ENCODE measurements at places on chromosomes 7 and 10. TPM values are rescaled to one million over a fixed set of nuclear protein-coding genes. Genes with fewer than 3 reads are reported as not detected.

C10orf105 gene
- not detected for total RNA-seq

TNS3 gene
- 17.8 TPM for total RNA-seq

AZGP1 gene
- 17.1 TPM for total RNA-seq

GRCh38 chr10:649445-649797 is 40.0 kb downstream of the DIP2C start:
- no peak for DNase-seq

DNA sequence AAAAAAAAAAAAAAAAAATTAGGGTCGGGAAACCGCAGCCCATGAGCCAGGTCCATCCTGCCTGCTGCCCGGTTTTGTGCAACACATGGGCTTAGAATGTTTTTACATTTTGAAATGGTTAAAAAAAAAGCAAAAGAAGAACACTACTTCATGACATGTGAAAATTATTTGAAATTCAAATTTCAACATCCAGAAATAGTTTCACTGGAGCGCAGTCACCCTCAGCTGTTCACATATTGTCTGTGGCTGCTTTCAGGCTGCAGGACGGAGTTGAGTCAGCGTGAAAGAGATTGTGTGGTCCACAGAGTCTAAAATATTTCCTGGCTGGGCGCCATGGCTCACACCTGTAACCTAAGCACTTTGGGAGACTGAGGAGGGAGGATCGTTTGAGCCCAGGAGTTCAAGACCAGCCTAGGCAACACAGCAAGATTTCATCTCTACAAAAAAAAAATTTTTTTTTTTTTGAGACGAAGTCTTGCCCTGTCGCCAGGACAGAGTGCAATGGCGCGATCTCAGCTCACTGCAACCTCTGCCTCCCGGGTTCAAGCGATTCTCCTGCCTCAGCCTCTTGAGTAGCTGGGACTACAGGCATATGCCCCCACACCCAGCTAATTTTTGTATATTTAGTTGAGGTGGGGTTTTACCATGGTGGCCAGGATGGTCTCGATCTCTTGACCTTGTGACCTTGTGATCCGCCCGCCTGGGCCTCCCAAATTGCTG is 63.9 kb upstream of the ECHDC3 start:
- DNase-seq, result peak; percentile 55

DNA sequence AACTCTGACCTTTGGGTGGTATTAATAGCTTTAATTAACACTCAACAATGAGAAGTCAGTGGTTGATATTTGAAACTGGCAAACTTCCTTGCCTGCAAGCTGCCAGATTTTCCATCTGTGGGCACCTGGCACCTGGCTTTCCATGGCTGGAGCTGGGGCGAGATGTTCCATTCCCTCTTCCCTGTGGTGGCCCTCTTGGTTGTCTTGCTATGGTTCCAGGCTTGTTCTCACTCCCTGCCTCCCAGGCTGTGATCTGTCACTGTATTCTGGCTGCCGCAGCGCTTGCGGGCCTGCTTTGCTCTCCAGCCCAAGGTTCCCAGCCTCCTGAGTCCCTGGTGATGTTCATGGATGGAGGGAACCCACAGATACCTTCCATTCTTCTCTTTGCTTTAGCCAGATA is 201.0 kb downstream of the FRMD4A start:
- no peak for DNase-seq

- DNase-seq, result no peak
These were observed 49.9 kb upstream of the CD36 start for GRCh38 chr7:80588591-80588990.

GRCh38 chr10:126969310-126969709 is 64.1 kb downstream of the DOCK1 start:
- no peak for DNase-seq
